ENCODE measurements at places on chromosomes 1 and 21.

DNA sequence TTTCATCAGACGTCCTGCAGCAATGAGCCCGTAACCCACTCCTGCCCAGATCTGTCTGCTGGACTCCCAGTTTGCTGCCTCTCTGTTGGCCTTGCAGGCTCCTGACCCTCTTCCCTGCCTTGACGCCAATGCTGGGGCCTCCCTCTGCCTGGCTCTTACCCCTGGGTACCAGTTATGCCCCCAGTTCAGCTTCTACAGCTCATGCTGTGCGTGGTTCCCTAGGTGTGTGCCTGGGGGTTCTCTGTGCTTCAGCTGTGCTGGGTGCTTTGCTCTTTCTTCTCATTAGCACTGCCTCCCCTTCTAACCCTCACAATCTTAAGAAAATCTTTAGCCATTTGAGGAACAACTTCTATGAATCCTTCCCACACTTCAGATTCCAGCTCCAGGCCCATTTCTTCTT is 151.4 kb downstream of the ZSCAN20 start:
- no peak for DNase-seq

GRCh38 chr21:38760017-38760761 is 45.5 kb upstream of the ETS2 start:
- no peak for DNase-seq

- DNase-seq: peak; percentile 76
These were observed 69.2 kb downstream of the FASLG start for GRCh38 chr1:172727956-172728603.

GRCh38 chr1:38875811-38876210 is 2.7 kb upstream of the MYCBP start:
- DNase-seq: no peak

GRCh38 chr1:76463278-76463677 is 388.7 kb downstream of the ST6GALNAC3 start:
- DNase-seq: no peak

DNA sequence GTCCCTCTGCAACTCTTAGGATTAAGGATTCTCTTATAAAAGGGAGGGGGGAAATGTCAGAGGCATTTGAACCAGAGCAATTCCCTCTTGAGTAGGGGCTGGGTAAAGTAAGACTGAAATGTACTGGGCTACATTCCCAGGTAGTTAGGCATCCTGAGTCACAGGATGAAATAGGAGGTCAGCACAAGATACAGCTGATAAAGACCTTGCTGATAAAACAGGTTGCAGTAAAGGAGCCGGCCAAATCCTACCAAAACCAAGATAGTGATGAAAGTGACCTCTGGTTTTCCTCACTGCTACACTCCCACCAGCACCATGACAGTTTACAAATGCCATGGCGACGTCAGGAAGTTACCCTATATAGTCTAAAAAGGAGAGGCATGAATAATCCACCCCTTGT is 14.3 kb upstream of the COX20 start:
- no peak for DNase-seq

DNA sequence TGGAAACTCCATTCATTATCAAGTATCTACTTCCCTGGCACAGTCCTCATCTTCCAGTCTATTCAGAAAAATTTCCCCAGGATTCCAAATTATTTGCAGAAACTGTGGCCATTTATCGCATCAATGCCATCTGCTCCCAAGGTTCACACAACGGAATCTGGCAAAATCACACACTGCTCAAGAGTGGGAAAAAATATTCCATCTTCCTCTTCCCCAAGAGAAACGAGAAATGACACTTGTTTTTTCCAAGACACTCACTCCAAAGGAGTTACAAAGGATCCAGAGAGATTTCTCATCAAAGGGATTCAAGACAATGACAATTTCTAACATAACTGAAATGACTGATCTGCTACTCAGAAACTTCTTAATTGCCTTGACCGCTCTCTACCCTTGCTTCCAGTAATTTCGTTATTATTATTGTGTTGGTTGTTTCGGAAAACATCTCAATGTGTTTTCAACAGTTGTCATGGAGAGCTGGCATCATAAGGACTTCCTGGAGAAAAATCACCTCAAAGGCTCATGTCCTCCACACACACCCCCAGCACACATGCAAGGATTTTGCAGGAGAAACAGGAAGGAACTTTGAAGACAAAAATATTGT is 128.0 kb downstream of the PSMG1 start:
- no peak for DNase-seq

- no peak for DNase-seq
These were observed 9.3 kb downstream of the SLC19A1 start for GRCh38 chr21:45532826-45533360.

DNA sequence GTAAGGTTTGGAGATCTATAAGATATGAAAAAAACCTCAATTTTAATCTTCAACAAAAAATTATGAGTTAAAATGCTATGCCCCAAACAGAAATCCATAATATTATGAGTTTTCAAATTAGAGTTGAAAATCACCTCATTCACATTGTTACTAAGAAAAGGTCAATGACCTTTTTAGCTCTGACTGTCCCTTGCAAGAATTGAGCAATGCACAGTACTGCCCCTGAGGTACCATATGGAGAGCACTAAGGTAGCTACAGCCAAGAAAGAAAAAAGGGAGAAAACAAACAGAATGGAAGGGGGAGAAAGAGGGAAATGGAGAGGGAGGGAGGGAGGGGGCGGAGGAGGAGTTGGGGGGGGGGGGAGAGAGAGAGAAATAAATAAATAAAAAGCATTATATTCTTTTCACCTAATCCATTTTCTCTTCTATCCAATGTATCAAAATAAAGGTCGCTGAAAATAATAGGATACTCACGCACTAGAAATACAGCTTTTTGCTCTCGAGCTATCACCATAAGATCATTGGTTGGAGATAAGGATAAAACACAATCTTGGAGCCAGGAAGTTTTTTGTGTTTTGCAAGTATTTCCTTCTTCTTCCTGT is 58.8 kb downstream of the RAB3GAP2 start:
- no peak for DNase-seq

DNA sequence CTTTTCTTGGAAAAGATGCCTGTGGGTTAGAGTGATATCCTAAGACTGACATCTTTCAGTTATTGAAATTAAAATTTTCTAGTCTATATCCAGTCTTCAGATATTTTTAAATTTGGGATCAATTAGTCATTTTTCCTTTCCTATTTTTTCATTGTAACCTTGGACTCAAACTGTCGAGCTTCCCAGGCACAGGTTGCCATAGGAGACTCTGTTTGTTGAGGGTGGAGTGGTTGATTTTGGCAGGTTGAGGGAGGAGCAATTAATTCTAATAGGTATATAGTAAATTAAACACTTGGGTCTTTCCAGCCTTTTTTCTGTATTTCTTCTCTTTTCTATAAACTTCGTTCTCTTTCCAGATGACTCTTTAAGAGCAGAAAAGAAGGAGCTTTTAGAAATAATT is 326.8 kb downstream of the ASTN1 start:
- DNase-seq: no peak

DNA sequence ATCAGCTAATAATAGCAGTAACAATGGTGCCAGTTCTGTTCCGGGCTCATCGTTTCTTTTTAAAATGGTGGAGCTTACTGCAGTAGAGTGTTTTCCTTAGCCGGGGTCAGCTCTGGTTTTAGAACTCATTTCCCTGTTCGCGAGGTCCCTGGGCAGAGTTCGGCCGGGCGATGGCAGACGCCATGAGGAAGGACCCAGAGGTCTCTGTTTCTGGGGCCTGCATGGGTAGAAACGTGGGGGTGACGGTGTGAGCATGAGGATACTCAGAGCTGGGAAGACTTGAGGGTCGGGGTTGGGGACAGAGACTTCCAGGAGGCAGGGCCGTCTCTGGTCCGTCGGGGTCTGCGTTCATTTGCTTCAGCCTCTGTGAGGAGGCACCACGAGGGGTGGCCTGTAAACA is 38.8 kb downstream of the PRKCZ start:
- DNase-seq: no peak

GRCh38 chr1:47895279-47896125 is 101.7 kb downstream of the TRABD2B start:
- no peak for DNase-seq

DNA sequence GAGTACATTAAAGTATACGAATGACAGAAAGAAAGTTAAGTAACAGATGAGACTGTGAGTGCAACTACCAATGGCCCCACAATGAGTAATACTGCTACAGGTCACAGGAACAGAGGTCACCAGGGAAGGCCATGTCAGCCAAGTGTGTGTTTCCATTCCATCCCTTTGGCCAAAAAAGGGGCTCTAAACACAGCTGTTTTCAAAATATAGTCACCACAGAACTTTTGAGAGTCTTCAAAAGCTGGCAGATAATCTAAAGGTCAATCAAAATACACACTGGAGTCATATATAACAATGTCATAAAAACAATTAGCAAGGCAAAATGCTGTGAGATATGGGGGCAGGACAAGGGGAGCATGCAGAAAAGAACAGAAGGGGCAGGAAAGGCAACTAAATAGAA is 10.2 kb downstream of the USP24 start:
- DNase-seq: no peak

GRCh38 chr1:238466459-238466858 is 575.7 kb upstream of the ZP4 start:
- no peak for DNase-seq

GRCh38 chr1:100107696-100108095 is 25.0 kb downstream of the SASS6 start:
- DNase-seq: no peak

- no peak for DNase-seq
These were observed 61.7 kb downstream of the ALPL start for GRCh38 chr1:21570885-21571284.

DNA sequence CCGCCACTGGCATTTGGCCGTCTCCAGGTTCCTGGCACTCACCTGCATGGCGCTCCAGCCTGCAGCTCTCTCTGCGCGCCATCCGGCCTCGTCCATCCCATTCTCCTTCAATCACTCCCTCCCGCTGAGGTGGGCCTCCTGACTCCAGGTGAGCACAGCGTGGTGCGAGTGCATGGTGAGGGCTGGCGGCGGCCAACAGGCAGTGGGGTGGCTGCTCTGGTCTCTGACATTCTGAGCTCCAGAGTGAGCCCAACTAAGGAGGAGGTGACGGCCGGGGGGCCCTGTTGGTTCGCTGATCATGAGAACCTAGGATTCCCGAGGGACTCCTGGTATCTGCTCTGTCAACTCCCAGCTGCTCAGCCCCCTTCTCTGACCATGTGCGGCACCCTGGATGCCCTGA is 130.4 kb downstream of the AJAP1 start:
- DNase-seq: no peak

GRCh38 chr21:41503331-41503730 is 4.6 kb downstream of the TMPRSS2 start:
- no peak for DNase-seq

DNA sequence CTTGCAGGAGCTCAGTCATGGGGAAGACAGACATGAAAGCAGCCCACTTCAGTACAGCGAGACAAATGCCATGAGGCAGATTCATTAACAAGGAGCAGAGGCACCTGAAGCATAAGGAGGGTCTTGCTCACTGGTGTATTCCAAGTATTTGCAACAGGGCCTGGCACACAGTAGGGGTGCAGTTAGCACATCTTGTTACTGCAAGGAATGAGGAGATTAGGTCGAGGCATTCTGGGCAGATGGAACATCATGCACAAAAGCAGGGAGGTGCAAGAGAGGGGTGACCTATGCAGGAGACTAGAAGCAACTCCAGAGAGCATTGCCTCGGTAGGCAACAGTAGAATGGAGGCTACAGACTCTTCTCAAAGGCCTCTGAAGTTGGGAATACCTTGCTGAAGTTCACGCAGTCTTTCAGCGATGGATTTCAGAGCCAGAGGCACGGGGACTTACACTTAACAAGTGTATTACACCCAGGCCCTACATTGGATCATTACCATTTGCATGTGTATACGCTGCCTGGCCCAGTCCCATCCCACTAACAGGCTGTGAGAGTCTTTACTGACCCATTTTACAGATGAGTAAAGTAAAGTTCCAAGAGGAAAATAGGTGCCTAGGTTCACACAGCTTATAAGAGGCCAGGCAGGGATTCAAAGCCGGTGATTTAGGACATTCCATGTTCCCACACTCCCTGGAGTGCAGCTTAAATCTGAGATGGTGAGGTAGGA is 82.1 kb downstream of the TRABD2B start:
- DNase-seq: no peak

DNA sequence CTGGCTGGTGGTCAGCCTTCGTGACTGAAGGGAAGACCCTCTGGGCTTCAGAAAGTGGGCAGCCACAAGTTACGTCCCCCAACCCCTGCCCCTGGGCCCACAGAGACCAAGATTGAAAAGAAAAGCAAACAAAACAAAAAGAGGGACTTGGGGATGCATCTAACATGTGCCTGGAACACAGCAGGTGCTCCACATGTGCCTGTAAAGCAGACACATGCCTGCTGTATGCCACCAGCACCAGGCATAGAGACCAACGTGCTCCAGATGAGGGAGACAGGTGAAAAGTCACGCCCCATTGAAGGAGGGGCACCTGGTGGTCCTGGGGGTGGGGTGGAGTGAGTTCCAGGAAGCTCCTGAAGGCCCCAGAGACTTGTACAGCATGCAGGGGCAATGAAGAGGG is 11.9 kb downstream of the CDK18 start:
- DNase-seq: no peak

- DNase-seq: no peak
These were observed 166.1 kb downstream of the HIVEP3 start for GRCh38 chr1:41752514-41753170.

DNA sequence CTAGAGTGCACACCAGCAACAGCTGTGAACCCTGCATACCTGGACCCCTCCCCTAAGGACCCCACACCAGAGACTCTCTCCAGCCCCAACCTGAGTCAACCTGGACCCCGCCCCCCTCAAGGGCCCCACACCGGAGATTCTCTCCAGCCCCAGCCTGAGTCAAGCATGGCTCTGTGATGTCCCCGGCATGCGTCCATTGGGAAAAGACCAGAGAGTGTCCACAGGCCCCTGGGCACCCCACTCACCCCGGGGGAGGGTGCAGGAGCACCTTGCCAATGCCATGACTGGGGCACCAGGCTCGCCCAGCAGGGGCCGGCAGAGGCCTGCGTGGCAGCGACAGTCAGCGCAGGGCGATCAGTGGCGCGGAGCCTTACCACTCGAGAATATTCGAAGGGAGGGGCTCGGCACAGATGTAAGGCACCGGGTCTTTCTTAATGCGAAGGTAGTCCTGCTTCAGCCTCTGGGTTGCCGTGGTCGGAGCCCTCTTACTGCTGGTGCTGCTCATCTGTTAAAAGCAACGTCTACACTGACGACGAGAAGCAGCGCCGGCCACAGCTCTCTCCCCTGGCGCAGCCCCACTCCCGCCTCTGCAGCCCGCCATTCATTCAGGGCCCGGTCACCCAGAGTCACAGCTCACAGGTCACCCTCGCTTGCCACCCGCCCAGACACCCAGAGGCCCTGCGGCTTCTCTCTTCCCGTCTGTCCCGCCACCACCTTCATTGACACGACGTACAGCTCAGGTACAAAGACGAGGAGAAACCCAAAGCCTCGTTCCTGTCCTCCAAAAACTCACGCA is 6.0 kb downstream of the UBE2J2 start:
- no peak for DNase-seq

DNA sequence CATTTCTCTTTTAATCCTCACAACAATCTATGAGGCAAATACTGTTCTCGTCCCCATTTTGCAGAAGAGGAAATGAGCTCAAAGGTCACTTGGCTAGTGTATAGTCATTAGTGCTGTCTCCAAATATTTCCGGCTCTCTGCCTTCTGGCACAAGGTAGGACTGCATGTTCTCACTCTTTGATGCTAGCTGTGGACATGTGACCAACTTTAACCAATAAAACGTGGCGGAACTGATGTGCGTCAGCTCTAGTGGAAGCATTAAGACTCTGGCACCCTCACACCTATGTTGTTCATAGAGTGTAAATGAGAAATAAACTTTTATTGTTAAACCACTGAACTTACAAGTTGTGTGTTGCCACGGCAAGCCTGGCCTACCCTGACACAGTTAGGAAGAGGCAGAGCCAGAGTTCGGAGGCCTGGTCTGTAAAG is 5.0 kb upstream of the KIF21B start:
- DNase-seq: no peak

GRCh38 chr1:113390871-113391648 is 745 bp downstream of the MAGI3 start:
- DNase-seq: peak; percentile 52
